ENCODE measurements at places on chromosomes 16 and 17.

DNA sequence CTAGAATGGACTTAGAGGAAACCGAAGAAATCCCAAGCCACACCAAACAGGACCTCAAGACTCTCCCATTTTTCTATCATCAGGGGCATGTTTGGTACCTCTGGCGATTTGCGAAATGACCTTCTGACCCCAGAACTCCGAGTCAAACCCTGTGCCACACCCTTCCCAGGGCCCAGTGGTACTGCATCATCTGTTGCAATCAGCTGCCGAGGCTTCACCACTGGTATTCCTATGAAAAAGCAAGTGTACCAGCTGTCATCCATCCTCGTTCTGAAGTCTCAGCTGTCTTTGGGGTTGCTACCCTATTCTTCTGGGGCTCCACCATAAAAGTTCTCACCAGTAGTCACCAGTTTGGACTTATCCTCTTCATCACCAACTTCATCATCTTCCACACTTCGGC, 2.3 kb upstream of the RSKR start:
- no peak for DNase-seq

DNA sequence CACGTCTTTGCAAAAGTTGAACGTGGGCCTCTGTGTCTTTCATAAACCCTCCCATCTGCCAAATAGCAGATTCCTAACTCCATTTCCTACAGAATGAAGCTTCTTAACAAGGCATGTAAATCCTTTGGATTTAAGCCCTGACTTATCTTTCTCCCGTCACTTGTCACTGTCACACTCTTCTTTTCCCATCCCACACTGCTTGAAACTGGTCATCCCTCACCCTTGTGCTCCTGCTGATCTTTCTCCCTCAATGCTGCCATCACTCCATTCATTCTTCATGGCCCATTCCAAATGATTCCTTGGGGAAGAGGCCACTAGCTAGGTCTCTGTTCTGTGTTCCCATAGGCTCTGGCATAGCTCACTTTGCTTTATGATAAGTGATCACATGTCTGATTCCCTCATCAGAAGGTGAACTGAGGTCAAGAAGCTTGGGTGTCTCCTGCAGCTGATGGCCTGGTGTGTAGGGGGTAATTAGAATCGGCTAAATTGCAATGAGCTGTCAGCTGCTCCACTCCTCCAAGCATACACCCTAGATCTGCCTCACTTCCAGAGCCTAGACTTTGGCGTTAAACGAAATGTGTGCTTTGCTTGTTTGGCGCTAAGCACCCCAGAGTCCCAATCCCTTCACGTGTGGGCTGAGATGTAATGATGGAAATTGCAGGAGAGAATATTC, 61.7 kb downstream of the PECAM1 start:
- DNase-seq, result no peak

DNA sequence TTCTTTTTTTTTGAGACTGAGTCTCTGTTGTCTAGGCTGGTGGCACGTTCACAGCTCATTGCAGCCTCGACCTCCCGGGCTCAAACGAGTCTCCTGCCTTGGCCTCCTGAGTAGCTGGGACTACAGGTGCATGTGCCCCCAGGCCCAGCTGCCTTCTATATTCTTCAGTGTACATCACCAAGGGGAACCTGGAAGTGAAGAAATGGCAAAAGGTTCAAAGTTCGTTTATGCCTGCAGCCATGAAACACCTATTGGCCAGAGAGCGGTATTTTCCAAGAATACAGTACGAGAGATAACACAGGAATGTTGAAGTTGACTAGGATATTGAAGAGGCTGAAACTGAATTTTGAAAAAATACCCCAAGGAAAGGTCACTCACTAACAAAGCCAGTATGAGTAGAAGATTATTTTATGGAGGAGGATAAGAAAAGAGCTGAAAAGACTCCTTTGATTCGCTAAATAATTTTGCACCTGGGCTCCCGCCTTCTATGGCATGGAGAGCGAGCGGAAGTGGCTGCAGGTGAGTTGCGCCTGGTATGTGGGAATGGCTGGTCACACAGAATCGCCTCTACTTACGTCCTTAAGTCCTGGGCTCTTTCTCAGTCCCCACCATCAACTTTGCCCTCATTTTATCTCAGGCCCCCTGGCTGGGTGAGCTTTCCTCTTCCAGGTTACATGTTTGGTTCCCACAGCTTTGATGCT, 9.8 kb downstream of the ST6GALNAC1 start:
- no peak for DNase-seq

GRCh38 chr17:31572341-31572740, 180.9 kb downstream of the RAB11FIP4 start:
- no peak for DNase-seq

- no peak for DNase-seq
Measured at GRCh38 chr17:69672924-69673323, 258.4 kb downstream of the MAP2K6 start.

DNA sequence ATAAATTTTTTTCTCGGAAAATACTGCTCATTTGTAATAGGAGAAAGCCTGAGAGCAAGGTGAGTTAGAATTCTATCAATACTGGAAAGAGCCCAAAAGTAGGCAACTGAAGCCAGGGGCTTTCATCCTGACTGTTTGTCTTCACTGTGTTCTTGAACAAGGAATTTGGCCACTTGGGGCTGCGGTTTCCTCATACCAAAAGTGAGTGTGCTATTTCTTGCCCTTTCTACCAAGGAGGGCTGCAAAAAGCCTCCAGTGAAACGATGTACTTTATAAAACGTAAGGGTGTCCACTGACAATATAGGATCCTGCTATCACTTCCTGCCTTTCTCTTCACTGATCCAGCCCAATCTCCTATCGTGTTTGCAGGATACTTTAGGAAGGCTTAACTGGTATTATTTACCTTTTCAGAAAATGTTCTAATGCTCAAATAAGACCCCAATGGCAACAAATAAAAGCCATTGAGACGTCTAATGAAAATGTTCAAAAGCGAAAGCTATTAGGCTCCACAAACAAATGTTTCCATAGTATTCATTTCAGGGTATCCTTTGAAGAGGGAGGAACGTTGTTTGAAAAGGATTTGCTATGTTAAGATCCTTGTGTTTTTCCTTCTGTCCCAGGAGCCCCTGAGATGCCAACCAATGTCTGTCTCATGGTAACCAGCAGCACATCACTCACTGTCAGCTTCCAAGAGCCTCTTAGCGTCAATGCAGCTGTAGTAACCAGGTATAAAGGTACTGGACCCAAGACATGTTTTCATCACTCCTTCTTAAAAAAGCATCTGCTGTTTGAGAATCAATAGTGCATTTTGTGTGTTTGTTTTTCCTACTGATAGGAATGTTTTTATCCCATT, 219.3 kb upstream of the NOG start:
- DNase-seq, result no peak

GRCh38 chr17:10821054-10821453, 16.8 kb downstream of the PIRT start:
- no peak for DNase-seq

DNA sequence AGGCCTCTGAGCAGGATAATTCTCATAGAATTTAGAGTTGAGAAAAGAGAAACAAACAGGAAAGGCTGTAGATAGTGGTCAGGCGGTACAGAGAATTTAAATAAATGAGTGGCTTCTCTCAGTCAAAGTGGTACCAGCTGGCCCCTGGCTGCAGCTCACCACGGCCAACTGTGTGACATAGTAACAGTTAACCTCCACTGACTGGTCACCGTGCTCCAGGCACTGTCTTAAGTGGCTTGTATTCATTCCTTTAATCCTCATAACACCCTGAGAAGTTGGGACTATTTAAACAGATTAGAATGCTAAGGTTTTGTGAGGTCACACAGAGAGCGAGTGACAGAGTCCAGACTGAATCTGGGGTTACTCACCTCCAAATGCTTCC, 108.9 kb downstream of the GNAO1 start:
- DNase-seq, result no peak

- DNase-seq, result no peak
Measured at GRCh38 chr17:64348666-64349065, 42.0 kb downstream of the PECAM1 start.

DNA sequence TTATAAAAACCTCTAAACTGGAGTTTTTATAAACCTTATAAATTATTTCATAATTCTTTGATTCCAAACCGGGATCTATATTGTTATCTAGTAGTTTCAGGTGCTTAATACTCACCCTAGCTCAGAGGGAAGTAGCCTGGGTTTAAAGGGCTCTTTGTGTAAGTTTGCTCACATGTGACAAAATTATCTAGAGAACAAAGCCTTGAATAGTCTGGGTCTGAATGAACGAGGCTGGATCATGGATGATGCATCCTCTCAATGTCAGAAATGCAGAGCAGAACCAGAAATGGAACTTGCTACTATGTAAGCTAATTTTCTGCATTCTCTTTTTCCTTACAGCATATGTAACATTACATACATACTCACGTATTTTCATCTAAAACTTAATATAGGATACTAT, 103.9 kb upstream of the NETO2 start:
- DNase-seq, result no peak
